ENCODE measurements at places on chromosomes 7 and 10.
A peak's percentile ranks its signal among the peaks of the same experiment; 100 is the strongest.

GRCh38 chr7:111835066-111835465 is 272.8 kb upstream of the IMMP2L start:
- no peak for DNase-seq

- no peak for DNase-seq
Observed at GRCh38 chr10:23512355-23513058, 73.6 kb downstream of the OTUD1 start.

DNA sequence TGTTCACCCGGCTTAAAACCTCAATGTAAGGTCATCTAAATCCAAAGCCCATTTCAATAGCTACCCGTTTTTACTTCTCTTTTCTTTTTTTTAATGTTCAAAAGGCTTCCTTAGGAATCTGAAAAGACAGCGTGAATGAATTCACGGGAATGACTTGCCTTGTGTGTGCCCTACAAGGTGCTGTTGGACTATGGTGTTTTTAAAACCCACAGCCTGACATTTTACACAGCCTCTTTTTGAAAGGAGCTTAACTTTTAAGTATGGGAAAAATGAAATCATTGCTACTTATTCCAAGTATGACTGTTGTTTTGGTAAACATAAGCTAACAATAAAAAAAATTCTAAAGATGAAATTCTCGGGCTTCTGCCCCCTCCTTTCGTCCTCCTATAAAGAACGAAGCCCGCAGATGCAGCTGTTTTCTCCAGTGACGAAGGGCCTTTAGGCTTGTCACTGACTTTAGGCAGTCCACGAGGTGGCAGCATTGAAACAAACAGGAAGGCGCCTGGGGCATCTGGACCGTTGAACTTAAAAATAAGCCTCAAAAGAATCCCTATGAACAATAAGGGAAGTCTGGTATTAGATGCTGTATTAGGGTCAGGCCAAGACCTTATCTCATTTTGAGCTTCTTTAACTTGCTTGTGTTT is 141.3 kb downstream of the NRP1 start:
- DNase-seq, result peak; percentile 38

DNA sequence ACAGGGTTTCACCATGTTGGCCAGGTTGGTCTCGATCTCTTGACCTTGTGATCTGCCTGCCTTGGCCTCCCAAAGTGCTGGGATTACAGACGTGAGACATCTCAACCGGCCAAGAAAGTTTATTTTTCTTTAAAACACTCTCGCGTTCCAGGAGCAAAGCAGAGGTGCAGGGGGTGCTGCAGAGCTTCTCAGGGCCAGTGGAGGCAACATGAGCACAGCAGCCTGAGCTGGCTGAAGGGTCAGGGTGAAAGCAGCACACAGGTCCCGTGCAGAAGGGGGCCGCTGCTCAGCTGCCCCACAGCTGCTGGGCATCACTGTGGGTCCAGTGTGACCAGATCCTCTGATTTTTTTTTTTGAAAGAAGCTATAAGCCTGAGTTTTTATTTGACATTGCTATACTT is 46.1 kb downstream of the EPHB4 start:
- no peak for DNase-seq

DNA sequence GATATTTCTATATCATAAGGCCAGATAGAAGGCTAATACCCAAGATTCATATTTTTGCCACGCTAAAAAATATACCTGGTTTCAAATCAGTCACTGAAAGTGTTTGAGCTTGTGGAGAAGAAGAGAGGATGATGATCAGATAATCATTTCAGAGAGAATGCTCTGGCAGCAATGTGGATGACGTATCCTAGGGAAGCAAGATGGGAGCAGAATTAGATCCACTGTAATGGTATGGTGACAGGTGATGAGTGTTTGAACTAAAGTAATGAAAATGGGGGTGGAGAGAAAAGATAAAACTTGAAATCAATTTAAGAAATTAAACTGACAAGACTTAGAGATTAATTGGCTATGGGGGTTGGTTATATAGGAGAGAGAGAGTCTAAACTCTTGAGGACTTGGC is 42.7 kb upstream of the TMEM196 start:
- DNase-seq, result no peak

DNA sequence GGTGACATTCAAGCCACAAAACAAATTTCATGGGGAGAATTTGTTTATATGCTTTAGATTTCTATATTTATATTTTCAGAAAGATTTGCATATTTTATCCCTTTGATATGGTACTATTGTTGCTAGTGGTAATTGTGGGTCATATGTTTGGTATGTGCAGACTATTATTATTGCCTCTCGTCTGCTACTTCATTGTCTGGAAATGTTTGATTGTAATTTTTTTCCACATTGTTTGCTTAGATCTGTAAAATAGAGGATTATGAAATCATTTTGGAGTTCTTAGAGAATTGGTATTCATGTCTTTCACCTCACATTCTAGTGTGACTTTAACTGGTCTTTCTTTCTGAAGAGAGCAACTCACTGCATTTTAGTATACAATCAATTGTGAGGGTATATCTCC is 44.7 kb downstream of the MYO3A start:
- no peak for DNase-seq

DNA sequence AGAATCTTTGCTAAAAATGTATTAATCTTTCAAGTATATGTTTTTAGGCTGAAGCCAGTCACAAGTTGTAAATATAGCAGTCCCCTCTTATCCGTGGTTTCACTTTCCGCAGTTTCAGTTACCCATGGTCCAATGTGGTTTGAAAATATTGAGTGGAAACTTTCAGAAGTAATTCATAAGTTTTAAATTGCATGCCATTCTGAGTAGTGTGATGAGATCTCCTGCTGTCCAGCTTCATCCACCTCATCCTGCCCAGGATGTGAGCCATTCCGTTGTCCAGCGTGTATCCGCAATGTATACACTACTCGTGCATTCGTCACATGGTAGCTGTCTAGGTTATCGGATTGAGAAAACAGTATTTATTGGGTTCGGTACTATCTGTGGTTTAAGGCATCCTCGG is 12.2 kb downstream of the PDCD4 start:
- DNase-seq, result no peak

- no peak for DNase-seq
Observed at GRCh38 chr10:123974406-123974805, 82.8 kb upstream of the CPXM2 start.

GRCh38 chr7:16668049-16668858 is 22.3 kb downstream of the BZW2 start:
- DNase-seq, result no peak

DNA sequence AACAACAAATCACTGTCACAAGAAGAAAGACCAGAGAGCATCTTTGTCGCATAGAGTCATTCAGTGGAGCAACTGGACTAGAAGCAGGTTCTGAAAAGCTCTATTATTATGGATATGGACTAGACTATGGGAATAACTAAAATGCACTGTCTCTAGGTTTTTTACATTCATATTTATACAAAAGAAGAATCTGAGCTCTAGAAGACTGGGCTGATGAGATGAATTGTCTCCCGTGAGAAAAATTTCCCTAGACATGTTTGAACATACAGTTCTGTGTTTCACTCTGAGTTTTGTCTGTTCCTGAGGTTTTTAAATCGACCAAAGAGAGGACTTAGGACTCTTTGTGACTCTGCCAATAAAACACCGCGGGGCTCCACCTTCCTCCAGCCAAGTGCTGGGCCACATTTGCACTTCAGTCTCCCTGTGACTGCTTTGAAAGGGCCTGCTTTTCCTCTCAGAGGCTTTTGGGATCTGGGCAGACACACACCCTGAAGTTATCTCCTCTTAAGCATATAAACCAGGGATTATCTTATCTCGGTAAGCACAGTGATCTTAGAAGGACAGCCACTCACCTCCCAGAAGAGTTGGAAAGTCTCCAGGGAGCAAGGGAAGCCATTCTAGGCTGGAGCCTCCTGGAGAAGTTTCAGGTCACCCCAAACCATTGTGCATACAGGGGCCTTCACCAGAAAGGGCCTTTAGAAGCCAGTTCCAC is 101.0 kb upstream of the JCAD start:
- DNase-seq, result no peak

- DNase-seq, result no peak
Observed at GRCh38 chr7:128115336-128115820, 84.1 kb upstream of the LRRC4 start.

DNA sequence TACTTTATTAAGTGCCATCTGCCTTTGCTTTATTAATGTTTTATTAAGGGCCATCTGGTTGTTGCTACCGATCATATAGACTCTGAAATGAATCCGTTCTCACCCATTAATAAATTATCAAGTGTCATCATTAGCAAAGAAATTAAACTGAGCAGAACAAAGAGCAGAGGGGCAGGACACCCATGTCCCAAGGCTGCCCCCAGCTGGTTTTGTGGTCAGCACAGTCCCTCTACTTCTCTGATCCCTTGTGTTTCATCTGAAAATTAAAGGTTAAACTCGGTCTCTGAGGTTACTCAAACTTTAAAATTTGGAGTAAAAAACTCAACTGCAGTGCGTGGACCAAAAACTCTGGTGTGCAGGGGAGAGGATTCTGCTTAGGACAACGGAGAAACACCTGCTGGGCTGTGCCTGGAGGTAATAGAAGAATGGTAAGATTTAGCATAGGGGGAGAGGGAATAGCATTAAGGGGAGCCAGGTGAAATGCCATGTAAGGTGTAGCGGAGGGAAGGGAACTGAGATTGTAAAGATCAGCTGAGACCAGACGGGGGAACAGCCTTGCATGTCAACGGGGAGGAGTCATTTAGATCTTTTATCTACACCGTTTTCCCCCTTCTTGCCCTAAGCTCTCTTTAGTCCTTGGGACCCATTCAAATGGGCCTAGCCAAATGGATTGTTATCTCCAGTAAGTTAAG is 10.8 kb upstream of the GSDME start:
- no peak for DNase-seq

GRCh38 chr7:51123322-51124019 is 193.1 kb downstream of the COBL start:
- DNase-seq, result no peak

- no peak for DNase-seq
Observed at GRCh38 chr7:68434857-68435256, 1163.4 kb upstream of the AUTS2 start.

GRCh38 chr7:68729371-68729770 is 868.9 kb upstream of the AUTS2 start:
- no peak for DNase-seq
